ENCODE measurements at places on chromosomes 12 and 14. TPM values are rescaled to one million over a fixed set of nuclear protein-coding genes. Genes with fewer than 3 reads are reported as not detected.

- no peak overlapping the region for H3K4me3 ChIP-seq
- no peaks in the 10 kb centered on the region for H3K4me1 ChIP-seq
- no peaks in the 10 kb centered on the region for H3K36me3 ChIP-seq
- DNase-seq = no peak
- no peak overlapping the region for H3K27ac ChIP-seq
- no peaks in the 10 kb centered on the region for H3K27me3 ChIP-seq
Measured at GRCh38 chr14:96271421-96271762, 15.4 kb downstream of the BDKRB1 start.

GRCh38 chr14:101399737-101400517 lies 161.4 kb upstream of the DIO3 start:
- H3K27ac ChIP-seq = no peak overlapping the region
- no peaks in the 10 kb centered on the region for H3K4me1 ChIP-seq
- DNase-seq = no peak
- no peak overlapping the region for H3K4me3 ChIP-seq

DNA sequence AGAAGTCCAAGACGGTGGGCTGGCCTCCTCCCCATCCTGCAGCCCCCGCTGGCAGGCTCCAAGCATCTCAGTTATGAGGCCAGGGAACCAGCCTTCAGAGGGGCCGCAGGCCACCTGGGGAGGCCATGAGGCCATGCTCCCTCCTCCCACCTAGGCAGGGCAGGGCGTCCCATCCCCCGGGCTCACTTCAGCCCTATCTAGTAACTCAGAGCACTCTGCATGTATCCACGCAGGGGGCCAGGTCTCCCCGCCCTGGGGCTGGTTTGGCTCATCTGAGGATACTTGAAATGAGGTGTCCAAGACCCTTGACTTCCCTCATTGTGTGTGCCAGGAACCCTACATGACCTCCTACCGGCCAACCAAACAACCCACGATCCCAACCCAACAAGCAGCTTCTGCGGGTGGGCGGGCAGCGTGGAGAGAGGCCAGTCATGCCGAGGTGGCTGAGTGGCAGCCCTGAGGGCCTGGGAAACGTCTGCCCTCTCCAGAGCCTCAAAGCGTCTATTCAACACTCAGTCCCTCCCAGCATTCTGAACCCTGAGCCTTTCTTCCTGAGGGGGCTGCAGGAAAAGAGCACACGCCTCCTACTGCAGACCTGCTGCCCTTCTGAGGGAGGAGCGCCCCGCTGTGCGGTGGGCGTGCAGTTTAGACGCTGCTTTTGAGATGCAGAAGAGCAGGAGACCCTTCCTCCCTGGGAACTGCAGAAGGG lies 16.8 kb downstream of the ISCA2 start:
- DNase-seq = no peak
- H3K4me3 ChIP-seq = no peak overlapping the region
- H3K27me3 ChIP-seq = peaks cover 67% of the 10 kb centered on the region
- no peak overlapping the region for H3K27ac ChIP-seq
- H3K4me1 ChIP-seq = no peaks in the 10 kb centered on the region
- no peaks in the 10 kb centered on the region for H3K36me3 ChIP-seq

- peak overlapping the region; percentile 82 for H3K27ac ChIP-seq
- H3K4me1 ChIP-seq = peaks cover 25% of the 10 kb centered on the region
- DNase-seq = peak; percentile 74
- H3K4me3 ChIP-seq = no peak overlapping the region
- H3K36me3 ChIP-seq = no peaks in the 10 kb centered on the region
Measured at GRCh38 chr12:4153343-4153892, 120.1 kb upstream of the CCND2 start.

- H3K4me3 ChIP-seq = no peak overlapping the region
- no peaks in the 10 kb centered on the region for H3K36me3 ChIP-seq
- H3K27ac ChIP-seq = no peak overlapping the region
- no peaks in the 10 kb centered on the region for H3K27me3 ChIP-seq
- no peak for DNase-seq
- no peaks in the 10 kb centered on the region for H3K4me1 ChIP-seq
Measured at GRCh38 chr14:29671034-29671433, 256.6 kb downstream of the PRKD1 start.

RNASE2 gene
- total RNA-seq = not detected

GRCh38 chr12:67957383-67957782 lies 31.9 kb upstream of the IFNG-AS1 start:
- H3K27ac ChIP-seq = no peak overlapping the region
- no peaks in the 10 kb centered on the region for H3K4me1 ChIP-seq

DNA sequence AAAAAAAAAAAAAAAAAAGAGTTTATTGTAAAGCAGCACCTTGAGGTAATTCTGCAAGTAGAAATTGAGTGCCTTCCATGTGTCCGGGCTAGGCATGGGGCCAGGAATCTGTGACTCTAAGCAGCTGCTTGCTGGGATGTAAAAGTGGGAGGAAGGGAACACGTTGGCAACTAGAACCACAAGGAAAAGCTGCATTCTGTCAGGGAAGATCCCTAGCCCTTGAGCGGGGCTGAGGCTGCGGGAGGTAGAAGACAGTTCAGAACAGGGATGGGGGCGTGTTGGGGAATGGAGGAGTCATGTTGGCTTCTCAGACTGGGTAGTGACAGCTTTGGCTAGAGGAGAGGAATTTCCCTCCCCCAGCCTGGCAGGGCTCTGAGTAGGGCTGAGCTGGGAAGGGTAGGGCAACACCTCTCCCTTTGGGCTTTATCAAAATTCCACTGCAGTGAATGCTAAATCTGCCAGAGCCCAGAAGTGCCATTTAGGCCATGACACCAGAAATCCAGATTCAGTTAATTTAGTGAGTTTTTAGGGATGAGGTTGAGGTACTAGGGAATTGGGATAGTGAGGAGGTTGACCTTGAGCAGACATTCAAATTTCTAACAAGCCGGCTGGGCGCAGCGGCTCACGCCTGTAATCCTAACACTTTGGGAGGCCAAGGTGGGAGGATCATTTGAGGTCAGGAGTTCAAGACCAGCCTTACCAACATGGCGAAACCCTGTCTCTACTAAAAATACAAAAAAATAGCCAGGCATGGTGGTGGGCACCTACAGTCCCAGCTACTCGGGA lies 3.4 kb upstream of the TRAFD1 start:
- no peak overlapping the region for H3K27ac ChIP-seq
- H3K27me3 ChIP-seq = no peaks in the 10 kb centered on the region
- no peak overlapping the region for H3K4me3 ChIP-seq
- H3K36me3 ChIP-seq = no peaks in the 10 kb centered on the region
- DNase-seq = no peak

DNA sequence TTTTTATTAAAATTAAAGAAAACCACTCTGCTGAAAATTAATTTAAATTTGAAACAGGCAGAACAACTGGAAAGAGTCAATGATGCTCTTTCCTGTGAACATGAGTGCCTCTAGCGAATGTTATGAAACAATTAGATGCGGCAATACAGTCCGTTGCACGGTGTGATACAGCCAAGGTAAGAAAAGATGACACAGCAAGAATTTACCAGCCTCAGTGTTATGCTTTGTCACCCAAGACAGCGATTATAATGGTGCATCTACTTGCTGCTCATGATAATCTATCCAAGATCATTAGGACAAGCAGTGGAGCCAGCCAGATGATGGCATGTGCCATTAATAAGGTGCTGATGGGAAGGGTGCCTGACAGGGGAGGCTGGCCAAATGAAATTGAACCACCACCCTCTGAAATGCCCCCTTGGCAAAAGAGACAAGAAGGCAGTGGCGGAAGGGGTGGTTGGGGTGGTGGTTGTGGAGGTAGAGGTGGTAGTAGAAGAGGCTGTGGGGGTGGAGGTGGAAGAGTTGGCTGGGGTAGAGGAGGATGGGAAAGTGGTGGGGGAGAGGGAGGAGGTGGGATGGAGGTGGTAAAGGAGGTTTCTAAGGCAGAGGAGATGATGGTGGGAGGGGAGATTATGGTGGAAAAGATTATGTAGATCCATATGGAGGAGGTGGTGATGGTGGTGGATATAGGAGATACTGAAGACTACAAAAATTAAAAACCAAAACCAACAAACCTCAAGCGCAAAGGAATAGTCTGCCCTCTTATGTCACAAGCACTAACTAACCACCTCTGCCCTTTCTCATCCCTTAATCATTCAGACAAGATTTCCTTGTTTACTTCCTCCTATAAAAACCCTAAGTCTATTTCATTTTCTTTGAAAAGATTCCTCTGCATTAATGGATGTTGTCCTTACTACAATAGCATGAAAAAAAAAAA lies 4.0 kb upstream of the RESF1 start:
- no peak for DNase-seq
- H3K27me3 ChIP-seq = no peaks in the 10 kb centered on the region
- H3K4me3 ChIP-seq = no peak overlapping the region
- H3K4me1 ChIP-seq = peaks cover 18% of the 10 kb centered on the region
- H3K36me3 ChIP-seq = no peaks in the 10 kb centered on the region

Data from K562 (cell line).